ENCODE measurements at places on chromosomes 2 and 18.

- DNase-seq = no peak
These were observed 17.8 kb downstream of the ARHGAP15 start for GRCh38 chr2:143146815-143147530.

DNA sequence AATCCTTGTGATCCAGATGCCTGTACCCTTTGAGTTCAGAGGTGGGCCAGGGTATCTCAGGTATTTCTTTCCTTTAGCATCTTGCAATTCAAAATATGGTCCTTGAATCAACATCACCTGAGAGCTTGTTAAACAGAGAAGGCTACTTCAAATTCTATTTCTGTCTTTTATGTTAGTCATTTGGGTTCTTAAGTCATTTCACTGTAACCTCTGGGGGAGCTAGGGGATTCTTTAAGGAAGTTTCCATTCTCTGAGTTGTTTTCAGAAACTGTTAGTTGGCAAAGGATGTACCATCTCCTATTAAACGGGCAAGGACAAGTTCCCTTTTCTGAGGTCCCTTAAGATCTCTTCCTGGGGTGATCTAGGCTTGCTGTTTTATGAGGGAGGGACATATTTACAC lies 16.6 kb downstream of the CFLAR start:
- no peak for DNase-seq

GRCh38 chr2:64328415-64328722 lies 125.6 kb upstream of the LGALSL start:
- no peak for DNase-seq

- no peak for DNase-seq
These were observed 849.9 kb downstream of the DCDC2C start for GRCh38 chr2:4553241-4553640.

DNA sequence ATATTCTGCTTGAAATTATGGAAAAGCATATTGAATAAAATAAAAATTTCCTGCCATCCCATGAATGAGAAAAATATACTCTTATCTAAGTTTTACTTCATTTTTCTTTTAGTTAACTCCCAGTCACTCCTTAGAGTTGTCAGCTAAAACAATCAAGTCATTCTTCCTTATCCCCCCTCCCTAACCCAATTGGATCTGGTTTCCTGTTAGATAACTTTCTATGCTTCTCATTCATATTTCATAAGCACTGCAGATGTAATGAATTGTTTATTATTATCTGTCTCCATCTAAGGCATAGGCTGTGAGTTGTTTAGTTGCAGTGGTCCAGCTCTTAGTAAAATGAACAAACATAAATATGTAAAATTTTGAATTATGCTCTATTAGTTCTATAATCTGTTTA lies 244.0 kb upstream of the GCFC2 start:
- no peak for DNase-seq

- no peak for DNase-seq
These were observed 22.8 kb downstream of the FHL2 start for GRCh38 chr2:105376010-105376409.

DNA sequence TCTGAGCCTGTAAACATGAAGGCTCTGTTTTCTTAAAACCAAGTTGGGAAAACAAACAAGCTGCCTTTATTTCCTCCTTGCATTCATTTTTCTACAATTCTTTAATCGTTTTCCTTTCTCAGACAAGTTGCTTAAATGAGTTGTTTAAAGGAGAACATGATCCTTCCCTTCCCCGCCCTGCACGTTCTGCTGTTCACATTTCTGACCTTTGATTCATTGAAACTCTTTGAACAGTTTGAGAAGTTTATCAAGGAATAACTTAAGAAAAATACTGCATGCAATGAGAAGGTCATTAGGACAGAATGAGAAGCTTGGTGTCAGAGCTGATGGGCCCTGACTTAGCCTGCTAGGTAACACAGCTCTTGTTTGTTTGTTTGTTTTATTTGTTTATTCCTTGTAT lies 181.6 kb downstream of the PARD3B start:
- DNase-seq = no peak

- no peak for DNase-seq
These were observed 356.4 kb downstream of the TDRD15 start for GRCh38 chr2:21480162-21480561.

GRCh38 chr2:64720535-64721319 lies 67.0 kb upstream of the SERTAD2 start:
- no peak for DNase-seq

DNA sequence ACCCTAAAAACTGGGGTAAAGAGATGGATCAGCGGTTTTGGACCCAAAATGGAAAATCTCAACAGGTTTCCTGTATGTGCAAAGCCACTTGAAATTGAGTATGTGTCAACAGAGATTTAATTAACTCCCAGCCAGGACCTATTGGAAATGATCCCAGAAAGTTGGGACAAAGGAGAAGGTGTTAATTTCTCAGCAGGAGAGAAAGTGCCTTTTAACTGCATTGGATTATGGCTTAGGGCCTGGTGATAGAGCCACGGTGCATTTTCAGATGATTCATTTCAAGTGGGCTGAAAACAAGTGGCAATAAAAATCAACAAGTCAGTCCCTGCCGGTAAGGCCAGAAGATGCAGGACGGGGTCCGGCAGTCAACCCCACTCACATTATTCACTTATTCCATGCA lies 80.2 kb upstream of the BCL11A start:
- no peak for DNase-seq

GRCh38 chr2:6212491-6212890 lies 520.3 kb downstream of the SOX11 start:
- no peak for DNase-seq

- no peak for DNase-seq
These were observed 8.1 kb downstream of the VIT start for GRCh38 chr2:36704475-36705150.

GRCh38 chr2:119914266-119914665 lies 98.6 kb upstream of the EPB41L5 start:
- DNase-seq = no peak

- no peak for DNase-seq
These were observed 1216.1 kb upstream of the FAM98A start for GRCh38 chr2:34815052-34815741.

DNA sequence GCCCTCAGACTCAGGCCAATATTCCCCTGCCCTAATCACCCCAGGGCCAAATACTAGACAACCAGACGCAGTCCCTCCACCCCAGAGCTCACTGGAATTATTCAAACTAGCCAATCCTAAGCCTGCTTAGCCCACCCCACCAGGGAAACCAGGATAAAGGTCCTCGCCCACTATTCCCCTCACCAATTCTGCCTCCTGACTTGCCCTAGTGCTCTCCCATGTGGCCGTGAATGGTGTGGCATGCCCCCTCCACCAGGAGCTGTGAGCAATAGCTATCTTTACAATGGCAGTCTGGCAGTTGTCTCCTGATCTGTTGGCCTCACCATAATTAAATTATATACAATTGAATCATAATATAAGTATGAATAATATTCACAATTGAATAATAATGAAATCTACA lies 42.3 kb downstream of the FAM124B start:
- DNase-seq = no peak

- DNase-seq = peak; percentile 82
These were observed 223.7 kb upstream of the SMAD7 start for GRCh38 chr18:49174478-49174877.

- DNase-seq = no peak
These were observed 29.6 kb upstream of the CABLES1 start for GRCh38 chr18:23105581-23106219.

GRCh38 chr2:195313962-195314361 lies 343.1 kb upstream of the SLC39A10 start:
- no peak for DNase-seq

- DNase-seq = no peak
These were observed 361.0 kb downstream of the ANAPC1 start for GRCh38 chr2:111523009-111523408.

DNA sequence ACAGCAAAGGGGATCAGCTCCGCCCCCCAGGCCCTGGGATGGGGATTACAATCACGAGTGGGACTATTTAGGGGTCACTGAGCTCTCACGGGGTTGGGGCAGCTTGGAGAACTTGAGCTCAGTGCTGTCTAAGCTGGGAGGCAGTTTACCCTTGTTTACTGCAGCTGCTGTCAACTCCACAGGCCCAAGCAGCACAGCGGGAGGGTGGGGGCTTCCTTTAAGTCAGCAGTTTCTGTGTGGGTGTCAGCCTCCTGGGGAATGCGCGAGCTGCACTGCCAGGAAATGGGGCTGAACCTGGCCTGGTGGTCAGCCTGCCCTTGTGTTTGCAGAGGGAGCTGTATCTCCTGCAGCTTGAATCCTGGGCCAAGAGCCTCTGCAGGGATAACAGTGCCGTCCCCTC lies 29.8 kb downstream of the TOGARAM2 start:
- no peak for DNase-seq

DNA sequence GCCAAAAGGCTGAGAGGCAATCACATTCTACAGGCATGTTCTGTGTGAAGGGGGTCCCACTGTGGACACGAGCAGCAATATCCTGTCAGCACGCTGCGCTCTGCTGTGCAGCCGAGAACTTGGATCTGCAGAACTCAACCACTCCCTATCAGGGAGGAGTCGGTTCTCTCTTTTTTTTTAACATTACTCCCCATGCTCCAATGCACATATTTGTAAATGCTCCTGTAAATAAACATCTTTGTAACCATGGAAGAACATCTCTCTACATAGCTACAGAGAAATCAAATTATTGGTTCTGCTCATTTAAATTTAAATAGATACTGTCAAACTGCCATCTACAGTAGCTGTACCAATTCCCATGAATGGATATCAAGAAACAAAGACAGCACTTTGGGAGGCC lies 3.0 kb upstream of the ANKRD23 start:
- no peak for DNase-seq

- DNase-seq = no peak
These were observed 177.0 kb downstream of the CTIF start for GRCh38 chr18:48715711-48716361.

DNA sequence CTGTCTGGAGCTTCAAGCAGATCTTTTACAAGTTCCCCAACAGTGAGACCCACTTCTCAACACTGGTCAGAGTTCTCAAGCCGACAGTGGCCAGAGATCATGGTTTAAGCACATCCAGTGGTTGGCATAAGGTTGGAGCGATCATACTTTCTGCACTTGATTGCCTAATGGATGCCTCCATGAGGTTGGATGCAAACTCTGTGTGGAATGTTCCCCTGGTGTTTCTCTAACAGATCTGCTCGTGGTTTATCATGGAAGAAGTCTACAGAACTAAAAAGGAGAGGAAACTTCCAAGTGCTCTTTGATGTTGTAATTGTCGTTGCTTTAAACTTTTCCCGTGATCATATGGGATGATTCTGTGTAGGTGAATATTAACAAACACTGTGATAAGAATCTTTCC lies 60.7 kb downstream of the SH3RF3 start:
- no peak for DNase-seq

DNA sequence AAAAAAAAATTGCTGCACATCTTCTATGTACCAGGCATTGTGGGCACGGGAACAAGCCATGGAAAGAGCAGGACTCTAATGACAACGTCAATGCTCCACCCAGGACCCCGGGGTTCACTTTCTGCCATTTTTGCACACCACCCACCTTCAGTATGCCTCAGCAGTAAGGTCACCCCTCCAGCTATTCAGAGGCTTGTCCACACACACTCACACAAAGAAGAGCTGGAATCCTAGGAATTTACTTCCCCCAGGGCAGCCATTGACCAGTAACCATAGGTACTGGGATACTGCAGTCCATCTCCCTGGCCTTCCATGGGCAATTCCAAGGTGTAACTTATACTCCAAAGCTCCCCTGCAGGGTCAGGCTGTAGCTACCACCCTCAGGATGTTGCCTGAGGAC lies 170.8 kb downstream of the SUCLG1 start:
- no peak for DNase-seq

GRCh38 chr2:43228756-43229659 lies 2.6 kb upstream of the ZFP36L2 start:
- DNase-seq = no peak

DNA sequence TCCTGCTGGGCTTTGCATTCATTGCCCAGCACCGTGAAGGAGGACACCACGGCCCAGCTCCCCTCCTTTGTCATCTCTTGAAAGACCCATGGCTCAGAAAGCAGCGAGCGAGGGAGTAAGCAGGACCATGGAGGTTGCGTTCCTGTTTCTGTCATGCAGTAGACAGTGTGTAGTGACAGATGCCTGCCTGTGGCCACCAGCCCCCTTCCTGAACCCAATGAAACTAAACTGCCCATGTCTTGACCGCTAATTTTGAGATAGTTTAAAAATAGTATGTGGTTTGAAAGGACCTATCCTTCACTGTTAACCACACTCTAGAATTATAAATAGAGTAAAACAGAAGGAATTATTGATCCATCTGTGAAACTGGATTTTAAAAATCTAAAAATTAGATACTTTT lies 88.2 kb downstream of the ASAP2 start:
- no peak for DNase-seq

DNA sequence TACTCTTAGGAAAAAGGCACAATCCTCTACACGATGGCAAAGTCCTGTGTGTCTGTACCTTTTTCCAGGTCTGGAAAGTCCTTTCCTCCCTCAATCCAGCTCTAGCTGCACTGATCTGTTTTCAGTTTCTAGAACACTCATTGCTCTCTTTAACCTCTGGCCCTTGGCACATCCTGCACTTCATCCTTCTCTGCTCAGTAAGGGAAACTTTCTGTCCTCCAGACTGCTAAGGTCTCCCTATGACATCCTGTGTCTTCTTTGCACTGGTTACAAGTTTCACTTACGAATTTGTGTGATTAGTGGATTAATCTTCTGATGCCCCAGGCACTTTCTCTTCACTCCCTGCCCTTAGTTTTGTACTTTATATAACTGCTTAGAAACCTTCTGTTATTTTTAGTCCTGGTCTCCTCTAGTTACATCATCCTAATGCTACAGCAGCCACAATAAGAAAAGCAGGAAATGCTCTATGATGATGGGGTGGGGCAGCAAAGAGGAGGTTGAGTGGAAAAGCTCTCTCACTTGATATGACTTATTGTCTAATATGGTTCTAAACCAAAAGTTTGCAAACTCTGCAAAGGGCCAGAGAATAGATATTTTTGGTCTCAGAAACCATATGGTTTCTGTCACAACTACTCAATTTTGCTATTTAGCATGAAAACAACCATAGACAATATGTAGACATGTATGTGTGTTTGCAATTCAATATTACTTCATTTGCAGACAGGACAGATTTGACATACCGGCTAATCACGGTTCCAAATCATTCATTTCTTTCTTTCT lies 568.2 kb downstream of the THSD7B start:
- peak; percentile 22 for DNase-seq

GRCh38 chr18:10170375-10170774 lies 256.6 kb downstream of the VAPA start:
- DNase-seq = no peak

All from foreskin fibroblast (primary cell).